ENCODE measurements at places on chromosomes 12 and 14. TPM values are rescaled to one million over a fixed set of nuclear protein-coding genes. Genes with fewer than 3 reads are reported as not detected.

GRCh38 chr14:60163693-60164092 lies 1.5 kb downstream of the DHRS7 start:
- no peak for DNase-seq

- no peak for DNase-seq
These were observed 14.9 kb downstream of the RERG start for GRCh38 chr12:15206338-15206737.

GRCh38 chr12:62106547-62107185 lies 153.5 kb upstream of the USP15 start:
- no peak for DNase-seq

DNA sequence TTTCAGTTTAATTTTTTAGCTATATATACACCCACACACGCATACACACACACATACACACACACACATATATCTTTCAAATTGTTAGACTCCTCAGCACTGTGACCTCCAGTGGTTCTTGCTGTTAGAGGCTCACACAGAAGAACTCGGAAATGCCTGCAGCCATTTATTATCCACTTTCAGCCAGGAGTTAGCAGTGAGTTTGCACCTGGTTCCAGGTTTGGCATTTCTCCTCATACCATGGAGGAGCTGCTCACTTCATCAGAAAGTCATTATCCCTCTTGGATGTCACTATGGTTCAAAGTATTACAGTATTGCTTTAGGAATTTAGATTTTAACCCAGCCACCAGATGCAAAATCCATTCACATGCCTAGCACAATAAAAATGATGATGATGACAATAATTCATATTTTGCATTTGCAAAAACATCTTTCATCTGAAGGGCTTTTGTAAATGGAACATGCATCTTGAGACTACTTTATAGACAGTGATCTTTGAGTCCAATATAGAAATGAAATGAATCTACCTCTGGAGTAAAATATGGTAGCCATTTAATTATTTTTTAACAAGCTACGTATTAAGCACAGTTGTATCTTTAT lies 42.3 kb downstream of the NPAS3 start:
- no peak for DNase-seq

- DNase-seq, result no peak
These were observed 278.2 kb upstream of the SLC16A7 start for GRCh38 chr12:59317598-59317997.

DNA sequence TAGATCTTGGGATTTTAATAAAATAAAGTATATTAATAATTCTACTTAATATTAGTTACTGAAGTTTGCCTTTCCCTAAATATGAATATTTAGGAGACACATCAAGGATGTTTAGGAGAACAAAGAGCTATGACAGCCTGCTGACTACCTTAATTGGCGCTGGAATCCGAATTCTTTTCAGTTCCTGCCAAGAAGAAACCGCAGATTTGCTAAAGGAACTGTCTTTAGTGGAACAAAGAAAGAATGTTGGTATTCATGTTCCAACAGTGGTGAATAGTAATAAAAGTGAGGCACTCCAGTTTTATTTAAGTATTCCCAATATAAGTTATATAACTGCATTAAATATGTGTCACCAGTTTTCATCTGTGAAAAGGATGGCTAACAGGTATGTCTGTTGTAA lies 54.5 kb downstream of the MIS18BP1 start:
- no peak for DNase-seq

TC2N gene
- total RNA-seq, result 96.5 TPM

DTX1 gene
- total RNA-seq, result 4.6 TPM

BIN2 gene
- 0.56 TPM for total RNA-seq

All from pancreas (tissue), 10 donors.